ENCODE measurements at places on chromosomes 2 and 18. TPM values are rescaled to one million over a fixed set of nuclear protein-coding genes. Genes with fewer than 3 reads are reported as not detected.

The TMEM182 gene
- total RNA-seq, result 2.9 TPM

The MSH2 gene
- 5.7 TPM for total RNA-seq

The IL36G gene
- total RNA-seq, result not detected

The ASB18 gene
- total RNA-seq, result not detected

The PROM2 gene
- 20.4 TPM for total RNA-seq

The SERPINB4 gene
- total RNA-seq, result not detected

The MREG gene
- 1.3 TPM for total RNA-seq

The PPM1G gene
- 23.6 TPM for total RNA-seq

The CCDC195 gene
- not detected for total RNA-seq

The CNOT11 gene
- total RNA-seq, result 15.6 TPM

The FAP gene
- 0.98 TPM for total RNA-seq

The KCNJ13 gene
- not detected for total RNA-seq

The CFAP53 gene
- total RNA-seq, result 1.5 TPM

The SCG2 gene
- 4.9 TPM for total RNA-seq

The MYCN gene
- total RNA-seq, result 0.09 TPM

The SERPINB12 gene
- not detected for total RNA-seq

The ARMC9 gene
- 9.2 TPM for total RNA-seq

The ING5 gene
- total RNA-seq, result 28.1 TPM

The RAPGEF4 gene
- 5.8 TPM for total RNA-seq

The C2orf92 gene
- total RNA-seq, result 4.1 TPM

The PARD6G gene
- total RNA-seq, result 1.4 TPM

The TUBA4B gene
- total RNA-seq, result not detected

The TCF23 gene
- not detected for total RNA-seq

The CCL20 gene
- total RNA-seq, result 0.38 TPM

The VWC2L gene
- not detected for total RNA-seq

The CHRND gene
- total RNA-seq, result 0.22 TPM

The C2orf72 gene
- total RNA-seq, result 8.7 TPM

The GNAL gene
- total RNA-seq, result 1.8 TPM

The CCDC68 gene
- 0.95 TPM for total RNA-seq

Measured in pancreas (tissue), 10 donors.